ENCODE measurements at places on chromosomes 4 and X.

DNA sequence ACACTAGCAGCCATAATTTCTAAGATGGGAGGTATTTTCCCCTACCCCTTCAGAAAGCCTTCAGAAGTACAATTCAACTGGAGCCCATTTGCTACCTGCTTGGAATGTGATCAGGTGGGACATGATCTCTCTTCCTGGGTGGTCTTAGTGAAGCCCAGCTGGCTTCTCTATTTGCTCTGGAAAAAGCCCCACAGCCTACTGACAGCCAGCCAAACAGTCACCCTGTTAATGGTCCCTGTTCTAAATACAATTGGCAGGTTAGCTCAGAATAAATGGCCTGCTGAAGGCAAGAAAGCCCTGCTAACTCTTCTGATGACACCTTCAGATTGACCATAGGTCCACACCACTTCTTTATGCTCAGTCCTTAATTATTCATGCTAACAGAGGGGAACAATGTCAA, 39.9 kb downstream of the HS6ST2 start:
- no peak for DNase-seq

DNA sequence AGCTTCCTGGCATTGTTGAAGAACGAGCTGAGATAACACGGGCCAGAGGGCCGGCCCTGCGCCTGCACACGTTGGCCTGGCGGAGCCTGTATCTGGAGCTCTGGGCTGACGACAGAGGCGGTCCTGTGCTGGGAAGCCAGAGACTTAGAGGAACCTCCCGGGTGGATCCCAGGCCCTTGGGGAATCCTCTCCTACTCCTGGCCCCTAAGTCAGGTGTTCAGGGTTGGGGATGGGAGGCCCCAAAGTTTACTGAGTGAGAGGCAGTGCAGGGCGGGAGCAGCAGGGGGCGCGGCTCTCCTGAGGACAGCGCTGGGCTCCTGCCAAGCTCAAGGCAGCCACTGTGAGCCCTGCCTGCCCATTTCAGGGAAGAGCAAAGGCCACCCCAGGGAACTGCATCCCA, 2.5 kb upstream of the HTRA3 start:
- peak; percentile 19 for DNase-seq

- DNase-seq = no peak
These were observed 119.2 kb upstream of the PJA1 start for GRCh38 chrX:69284491-69284890.

DNA sequence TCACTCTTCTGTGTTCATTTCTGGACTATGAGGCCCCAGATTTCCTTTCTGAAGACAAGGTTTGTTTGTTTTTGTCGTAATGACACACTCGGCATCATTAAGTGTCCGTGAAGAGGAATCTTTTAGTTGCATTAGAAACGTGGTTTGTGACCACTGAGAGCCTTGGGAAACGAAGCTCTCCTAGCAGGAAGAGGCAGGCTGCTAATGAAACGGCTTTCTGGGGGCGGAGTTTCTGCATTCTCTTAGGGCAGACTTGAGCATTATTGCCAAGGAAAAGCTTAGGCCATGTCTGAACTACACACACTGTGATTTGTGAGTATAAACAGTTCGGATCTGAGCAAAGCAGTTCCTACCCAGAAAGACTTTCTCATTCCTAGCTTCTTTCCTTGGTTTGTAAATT, 64.0 kb downstream of the SOX3 start:
- no peak for DNase-seq

GRCh38 chrX:150219374-150220185, 143.5 kb upstream of the MAMLD1 start:
- DNase-seq = peak; percentile 69

DNA sequence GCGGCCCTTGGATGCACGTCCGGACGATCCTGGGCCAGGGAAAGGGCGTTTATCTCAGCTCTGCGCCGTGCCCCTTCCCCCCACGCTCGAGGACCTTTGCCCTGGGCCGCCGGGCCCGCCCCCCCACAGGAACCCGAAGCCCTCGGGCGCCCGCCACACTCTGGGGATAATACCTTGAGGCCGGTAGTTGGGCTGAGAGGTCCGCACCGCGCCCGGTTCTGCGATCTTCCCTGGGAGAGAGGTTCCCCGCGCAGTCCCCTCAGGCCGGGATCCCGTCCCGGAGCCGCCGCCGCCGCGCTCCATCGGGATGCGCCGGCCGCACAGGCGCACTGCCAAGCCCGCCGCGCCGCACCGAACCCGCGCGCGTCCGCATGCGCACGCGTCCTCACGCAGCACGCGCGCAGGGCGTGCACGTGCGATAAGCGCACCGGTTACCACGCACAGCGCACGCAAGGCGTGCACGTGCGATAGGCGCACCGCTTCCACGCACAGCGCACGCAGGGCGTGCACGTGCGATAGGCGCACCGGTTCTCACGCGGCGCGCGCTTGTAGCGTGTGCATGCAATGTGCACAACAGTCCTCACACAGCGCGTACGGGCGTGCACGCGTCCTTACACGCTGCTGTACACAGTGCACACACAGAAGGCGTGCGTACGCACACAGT, at the start of gene MAP7D2:
Gene MAP7D2 (minus strand): TSS at position 331 of the 664 bp plus-strand sequence. CDS start 28 bp downstream, at position 303.
- no peak for DNase-seq

- DNase-seq = no peak
These were observed 1089.9 kb upstream of the PCDH10 start for GRCh38 chr4:132059227-132059626.

- DNase-seq = no peak
These were observed 476.2 kb downstream of the RAB28 start for GRCh38 chr4:13007802-13008470.

GRCh38 chr4:184740980-184741391, 7.1 kb upstream of the CENPU start:
- DNase-seq = no peak

DNA sequence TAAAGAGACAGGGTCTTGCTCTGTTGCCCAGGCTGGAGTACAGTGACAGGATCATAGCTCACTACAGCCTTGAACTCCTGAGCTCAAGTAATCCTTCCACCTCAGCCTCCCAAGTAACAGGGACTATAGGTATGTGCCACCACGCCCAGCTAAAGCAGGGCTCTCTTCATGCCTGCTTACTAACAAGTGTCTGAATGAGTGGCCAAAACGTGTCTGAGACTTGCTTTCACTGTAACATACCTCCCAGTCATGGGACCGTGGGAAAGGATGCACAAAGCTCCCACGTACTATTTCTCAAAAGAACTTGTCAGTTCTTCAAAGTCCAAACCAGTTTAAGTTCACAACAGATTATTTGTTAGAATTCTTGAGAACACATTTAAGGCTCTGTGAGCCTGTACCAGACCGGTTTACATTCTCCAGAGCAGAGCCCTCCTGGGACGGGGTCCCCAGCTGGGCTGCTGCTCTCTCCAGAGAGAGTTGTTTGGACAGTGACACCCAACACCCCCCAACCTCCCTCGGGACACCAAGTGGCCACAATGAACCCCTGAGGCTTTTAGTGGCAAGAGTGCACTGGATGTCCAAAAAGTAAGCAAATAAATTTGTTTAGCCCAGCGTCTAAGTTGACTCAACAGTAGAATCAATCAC, 24.1 kb downstream of the SH3KBP1 start:
- DNase-seq = no peak

DNA sequence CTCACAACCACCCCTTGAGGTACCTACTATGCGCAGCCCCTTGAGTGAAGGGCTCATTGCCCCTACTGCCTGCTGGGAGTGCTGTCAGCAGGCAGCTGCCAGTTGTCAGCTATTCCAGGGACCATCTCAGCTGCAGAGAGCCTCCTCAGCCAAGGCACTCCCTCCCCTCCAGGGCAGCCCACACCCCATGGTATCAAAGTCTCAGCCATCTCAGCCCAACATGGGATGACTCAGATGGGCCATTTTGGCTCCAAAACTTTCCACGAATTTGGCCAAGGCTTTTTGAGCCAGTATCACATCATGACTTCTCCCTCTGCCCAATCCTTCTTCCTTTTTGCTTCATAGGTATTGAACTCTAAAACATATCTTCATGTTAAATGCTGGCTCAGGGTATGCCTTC, 61.4 kb upstream of the MAP3K15 start:
- DNase-seq = no peak

DNA sequence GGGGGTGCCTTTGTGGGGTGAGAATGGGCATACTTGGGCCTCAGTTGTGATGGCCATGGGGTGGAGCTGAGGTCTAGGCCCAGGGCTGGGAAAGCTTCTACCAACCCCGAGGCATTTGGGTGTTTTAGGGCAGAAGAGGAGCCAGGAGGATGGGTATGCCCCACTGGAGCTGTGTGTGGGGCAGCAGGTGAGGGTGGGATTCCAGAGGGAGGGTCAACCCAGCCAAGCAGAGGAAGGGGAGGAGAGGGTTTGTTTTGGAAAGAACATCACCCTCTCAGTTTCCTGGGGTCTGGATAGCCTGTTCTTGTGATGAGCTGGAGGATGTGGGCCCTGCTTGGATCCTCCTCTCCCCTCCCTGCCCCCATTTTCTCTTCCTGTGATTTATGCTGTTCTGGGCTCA, 620 bp downstream of the IL9R start:
- DNase-seq = no peak

Data from HCEC 1CT (cell line).